Islet precursor cell (in vitro differentiated cells): ENCODE measurements at places on chromosomes 4 and X.

DNA sequence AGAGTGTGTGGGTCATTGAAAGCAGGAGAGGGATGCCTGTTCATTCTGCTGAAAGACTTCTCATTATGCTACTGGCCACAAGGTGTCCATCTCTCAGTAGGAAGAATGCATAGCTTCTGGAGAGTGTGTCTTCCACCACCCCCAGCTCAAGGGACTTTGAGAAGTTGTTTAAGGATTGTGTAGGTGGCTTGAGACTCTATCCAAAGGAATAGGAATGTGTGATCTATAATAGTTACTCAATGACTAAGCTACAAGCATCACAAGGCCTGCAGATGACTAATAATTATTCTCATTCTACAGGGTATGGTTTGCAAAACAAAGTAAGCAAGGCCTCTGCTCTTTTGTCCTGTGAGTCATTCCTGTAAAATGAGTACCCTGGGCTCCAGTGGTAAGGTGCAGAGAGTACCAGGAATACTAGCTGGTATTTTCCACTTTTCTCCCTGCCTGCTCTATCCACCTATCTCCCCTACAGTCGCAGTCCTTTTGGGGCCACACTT, 279.8 kb upstream of the BOD1L1 start:
- DNase-seq = peak; percentile 69

DNA sequence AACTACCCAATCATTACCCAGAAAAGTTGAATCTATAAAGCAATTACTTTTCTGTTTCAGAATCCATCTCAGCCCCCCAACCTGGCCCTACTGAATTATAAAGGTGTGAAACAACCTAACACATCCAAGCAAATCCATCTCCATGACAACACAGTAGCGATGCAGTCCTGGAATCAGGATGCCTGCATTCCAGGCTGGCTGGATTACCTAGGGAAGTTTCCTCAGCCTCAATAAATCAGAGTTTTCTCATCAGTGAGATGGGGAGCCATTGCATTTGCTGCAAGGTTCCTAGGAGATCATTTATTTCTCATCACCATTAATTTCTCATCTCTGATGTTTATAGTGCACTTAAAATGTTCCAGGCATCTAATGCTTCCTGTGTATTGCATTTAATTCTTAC, 46.0 kb downstream of the LNX1 start:
- no peak for DNase-seq

DNA sequence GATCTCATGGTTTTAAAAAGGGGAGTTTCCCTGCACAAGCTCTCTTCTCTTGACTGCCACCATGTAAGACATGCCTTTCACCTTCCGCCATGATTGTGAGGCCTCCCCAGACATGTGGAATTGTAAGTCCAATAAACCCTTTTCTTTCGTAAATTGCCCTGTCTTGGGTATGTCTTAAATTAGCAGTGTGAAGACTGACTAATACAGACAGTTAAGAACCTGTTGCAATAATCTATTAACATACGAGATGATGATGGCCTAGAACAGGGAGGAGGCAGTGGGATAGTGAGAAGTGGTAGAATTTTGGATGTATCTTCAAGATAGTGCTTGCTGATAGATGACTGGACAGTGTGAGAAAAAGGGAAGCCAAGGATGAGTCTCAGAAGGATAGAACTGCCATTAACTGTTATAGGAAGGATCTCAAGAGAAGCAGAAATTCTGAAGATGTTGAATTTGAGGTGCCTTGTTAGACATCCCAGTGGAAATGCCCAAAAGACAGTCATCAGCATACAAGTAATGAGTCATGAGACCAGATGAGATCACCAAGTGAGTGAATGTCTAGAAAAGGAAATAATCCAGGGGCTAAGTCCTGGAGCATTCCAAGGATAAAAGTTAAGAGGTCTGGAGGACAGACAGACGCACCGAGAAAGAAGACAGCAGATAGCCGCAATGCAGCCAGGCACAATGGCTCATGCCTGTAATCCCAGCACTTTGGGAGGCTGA, 38.8 kb upstream of the UGDH start:
- no peak for DNase-seq

DNA sequence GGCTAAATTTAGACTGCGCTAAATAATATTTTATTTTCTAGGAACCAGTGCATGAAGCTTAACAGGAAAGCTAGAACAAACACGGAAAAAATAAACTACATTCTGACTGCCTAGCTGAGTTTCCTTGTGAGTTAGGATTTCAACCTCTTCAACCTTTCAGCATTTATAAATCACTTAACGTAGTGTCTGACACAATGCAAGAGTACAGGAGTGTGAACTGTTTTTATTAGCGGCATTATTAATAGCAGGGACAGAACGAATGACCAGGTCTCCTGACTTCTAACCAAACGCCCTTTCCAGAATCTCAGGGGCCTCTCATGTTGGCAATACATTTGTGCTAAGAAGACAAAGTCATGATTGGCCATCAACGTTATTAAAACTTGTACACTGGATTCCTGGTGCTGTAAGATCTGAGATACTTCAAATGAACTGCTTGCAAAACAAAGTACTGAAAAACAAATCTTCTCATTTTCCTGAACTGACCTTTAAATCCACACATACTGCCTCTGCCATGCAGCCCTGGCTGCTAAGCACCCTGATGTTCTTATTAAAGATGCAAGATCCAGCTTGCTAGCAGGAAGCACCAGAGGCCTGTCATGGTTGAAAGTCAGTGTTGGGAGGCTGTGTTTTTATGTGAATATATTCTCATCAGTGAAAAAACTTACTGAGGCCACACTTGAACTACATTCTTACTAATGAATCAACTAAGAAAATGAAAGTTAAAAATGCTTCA, 380.4 kb upstream of the CPEB2 start:
- no peak for DNase-seq

DNA sequence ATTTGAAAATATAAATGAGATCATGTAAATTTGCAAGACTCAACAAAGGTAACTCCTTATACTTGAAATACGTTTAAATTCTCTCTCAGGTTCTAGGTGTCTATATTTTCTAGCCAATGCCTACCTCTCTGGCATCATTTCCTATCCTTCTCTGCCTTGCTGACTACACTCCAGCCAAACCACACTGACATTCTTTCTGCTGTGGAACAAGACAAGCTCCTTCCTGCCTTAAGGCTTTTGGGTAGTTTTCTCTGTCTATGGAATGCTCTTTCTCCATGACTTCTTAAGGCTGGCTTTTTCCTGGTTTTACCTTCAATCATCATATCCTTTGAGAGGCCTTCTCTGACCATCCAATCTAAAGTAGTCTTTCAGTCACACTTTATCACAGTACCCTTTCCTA, 201.0 kb downstream of the SPRY1 start:
- DNase-seq = peak; percentile 71

DNA sequence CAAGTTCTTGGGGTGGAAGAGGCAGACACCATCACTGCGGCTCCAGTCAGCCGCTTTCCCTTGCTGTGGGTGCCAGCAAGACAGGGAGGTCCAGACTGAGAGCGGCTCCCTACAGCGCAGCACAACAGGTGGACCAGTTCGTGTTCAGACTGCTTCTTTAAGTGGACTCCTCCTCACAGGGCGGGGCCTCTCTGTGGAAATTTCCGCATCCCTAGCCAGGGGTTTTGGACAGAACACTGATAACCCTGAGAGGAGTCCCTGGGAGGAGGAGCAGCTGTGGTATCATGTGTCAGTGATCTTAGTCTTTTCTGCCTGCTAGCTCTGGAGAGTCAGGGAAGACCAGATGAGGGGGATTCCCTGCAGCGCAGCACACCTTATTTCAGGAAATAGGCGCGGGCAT, 48.5 kb downstream of the MAGEC2 start:
- DNase-seq = peak; percentile 71

- no peak for DNase-seq
These were observed 1.4 kb upstream of the SMAD1 start for GRCh38 chr4:145480257-145480656.

GRCh38 chrX:136456133-136456532, 31.6 kb upstream of the BRS3 start:
- DNase-seq = no peak

DNA sequence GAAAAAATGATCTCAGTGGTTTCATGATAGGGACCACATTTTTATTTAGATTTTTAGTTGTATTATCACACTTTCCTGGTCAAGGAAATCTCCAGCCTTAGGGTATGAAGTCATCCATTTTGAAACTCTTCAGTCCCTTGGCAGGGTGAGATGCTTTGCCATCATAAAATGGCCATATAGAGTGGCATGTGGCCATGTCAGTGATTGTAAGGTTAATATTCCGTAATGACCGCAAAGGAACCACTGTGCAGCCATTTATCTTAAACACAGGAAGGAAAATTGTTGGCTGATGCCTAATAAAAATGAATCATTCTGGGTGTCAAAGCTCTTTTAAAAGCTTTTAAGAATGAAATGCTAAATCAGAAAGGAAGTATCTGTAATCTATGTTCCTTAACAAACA, 35.6 kb downstream of the COMMD8 start:
- DNase-seq = no peak

DNA sequence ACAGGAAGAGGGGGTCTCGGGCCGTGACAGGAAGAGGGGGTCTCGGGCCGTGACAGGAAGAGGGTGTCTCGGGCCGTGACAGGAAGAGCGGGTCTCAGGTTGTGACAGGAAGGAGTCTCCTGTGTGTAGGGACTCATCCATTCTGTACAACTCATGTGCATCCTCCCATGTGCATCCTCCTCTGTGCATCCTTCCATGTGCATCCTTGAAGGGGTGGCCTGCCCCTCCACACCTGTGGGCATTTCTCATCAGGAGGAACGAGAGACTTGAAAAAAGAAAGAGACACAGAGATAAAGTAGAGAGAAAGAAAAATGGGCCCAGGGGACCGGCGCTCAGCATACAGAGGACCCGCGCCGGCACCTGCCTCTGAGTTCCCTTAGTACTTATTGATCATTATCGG, 30.2 kb upstream of the PLCXD1 start:
- no peak for DNase-seq
